Activated T-helper 2 cell treated with anti-CD3 and anti-CD28 coated beads, Interferon-gamma antibody, Interleukin-2, Interleukin-4, amounts not matched to agents 10 μg/mL and 5 μg/mL and 100 μg/mL, durations not matched to agents 14 hours and 24 hours and 36 hours (primary cell): ENCODE measurements at places on chromosomes 6 and 20.

GRCh38 chr6:116412270-116412669 lies 41.5 kb downstream of the DSE start:
- DNase-seq: no peak
- H3K27ac ChIP-seq: no peak overlapping the region
- H3K27me3 ChIP-seq: peaks cover 4% of the 10 kb centered on the region
- H3K4me3 ChIP-seq: no peak overlapping the region

DNA sequence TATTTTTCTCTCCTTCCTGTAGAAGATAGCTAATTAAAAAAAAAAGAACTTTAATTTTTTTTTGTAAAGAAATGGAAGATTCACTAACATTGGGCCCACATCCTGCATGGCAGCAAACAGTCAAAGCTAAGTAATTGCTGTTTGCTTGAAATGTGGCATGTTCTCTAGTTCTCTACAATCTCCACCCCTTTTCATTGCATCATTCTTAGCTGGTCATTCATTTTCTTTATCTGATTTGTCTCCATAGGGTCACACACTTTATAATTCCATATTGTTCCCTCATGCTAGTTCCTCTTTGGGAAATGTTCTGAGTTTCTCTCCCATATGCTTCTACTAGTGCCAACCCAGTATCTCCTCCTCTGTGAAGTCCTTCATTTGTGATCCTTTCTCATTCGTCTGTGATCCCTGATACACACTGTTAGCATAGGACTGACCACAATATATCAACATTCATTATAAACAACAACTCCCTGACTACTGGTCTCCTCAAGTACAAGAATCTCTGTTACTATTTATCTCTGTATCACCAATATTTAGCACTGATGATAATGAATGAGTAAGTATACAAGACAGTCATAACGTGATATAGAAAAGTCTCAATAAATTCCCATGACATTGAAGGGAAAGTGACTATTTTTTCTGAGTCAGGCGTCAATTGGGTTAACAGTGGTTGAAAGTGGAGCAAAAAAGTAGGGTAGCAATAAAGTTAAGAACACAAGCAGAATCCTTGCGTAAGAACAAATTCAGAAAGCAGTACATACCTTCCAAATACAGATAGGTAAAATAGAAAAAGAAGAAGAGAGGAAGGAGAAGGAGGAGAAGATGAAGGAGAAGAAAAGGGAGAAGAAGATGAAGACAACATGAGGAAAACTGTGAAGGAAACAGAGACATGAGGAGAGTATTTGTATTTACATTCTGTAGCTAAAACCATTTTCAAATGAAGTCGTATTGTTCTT lies 33.2 kb upstream of the MYB start:
- H3K36me3 ChIP-seq: peaks cover 32% of the 10 kb centered on the region
- peak overlapping the region; percentile 84 for H3K27ac ChIP-seq
- H3K4me1 ChIP-seq: peaks cover 55% of the 10 kb centered on the region
- no peaks in the 10 kb centered on the region for H3K27me3 ChIP-seq

- H3K4me3 ChIP-seq: no peak overlapping the region
- no peaks in the 10 kb centered on the region for H3K27me3 ChIP-seq
- H3K4me1 ChIP-seq: no peaks in the 10 kb centered on the region
- no peaks in the 10 kb centered on the region for H3K36me3 ChIP-seq
- DNase-seq: no peak
- H3K27ac ChIP-seq: no peak overlapping the region
Measured at GRCh38 chr6:112770308-112770707, 423.2 kb downstream of the RFPL4B start.

- H3K4me3 ChIP-seq: peak overlapping the region; percentile 96
- peak overlapping the region; percentile 100 for H3K27ac ChIP-seq
- peaks cover 19% of the 10 kb centered on the region for H3K36me3 ChIP-seq
- H3K27me3 ChIP-seq: no peaks in the 10 kb centered on the region
Measured at GRCh38 chr20:23349338-23350195, 1.0 kb upstream of the NXT1 start.

DNA sequence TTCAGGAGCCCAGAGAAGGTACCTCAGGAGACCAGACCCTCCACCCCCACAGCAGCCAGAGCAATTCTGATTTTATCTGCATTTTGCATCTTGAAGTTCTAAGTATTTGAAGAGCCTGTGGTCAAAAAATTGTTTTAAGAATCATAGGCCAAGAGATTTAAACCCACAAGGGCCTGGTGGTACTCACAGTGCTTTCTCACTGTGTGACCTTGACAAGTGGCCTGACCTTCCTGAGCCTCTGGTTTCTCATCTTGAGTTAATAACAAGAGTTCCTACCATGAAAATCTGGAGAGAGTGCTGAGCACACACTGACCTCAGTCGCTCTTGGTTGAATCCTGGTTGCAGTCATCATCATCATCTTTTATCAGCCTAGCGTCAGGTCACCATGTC lies 45.4 kb upstream of the ID1 start:
- DNase-seq: no peak
- H3K4me3 ChIP-seq: no peak overlapping the region
- no peaks in the 10 kb centered on the region for H3K27me3 ChIP-seq
- peaks cover 77% of the 10 kb centered on the region for H3K36me3 ChIP-seq

DNA sequence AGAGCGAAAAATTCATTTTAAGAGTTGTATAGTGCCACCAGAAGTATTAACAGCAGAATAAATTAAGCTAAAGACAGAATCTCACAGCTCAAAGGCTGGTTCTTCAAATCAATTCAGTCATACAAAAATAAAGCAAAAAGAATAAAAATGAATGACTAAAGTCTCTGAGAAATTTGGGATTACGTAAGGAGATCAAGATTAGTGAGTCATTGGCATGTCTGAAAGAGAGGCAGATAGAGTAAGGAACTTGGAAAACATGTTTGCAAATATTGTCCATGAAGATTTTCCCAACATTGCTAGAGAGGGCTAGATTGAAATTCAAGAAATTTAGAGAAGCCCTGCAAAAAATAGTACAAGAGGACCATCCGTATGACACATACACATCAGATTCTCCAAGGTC lies 1413.9 kb upstream of the ADGRB3 start:
- no peaks in the 10 kb centered on the region for H3K27me3 ChIP-seq
- DNase-seq: no peak
- H3K36me3 ChIP-seq: no peaks in the 10 kb centered on the region
- H3K4me3 ChIP-seq: no peak overlapping the region

GRCh38 chr20:33947709-33948295 lies 45.9 kb upstream of the RALY start:
- H3K4me1 ChIP-seq: no peaks in the 10 kb centered on the region
- peaks cover 6% of the 10 kb centered on the region for H3K27me3 ChIP-seq
- peak; percentile 30 for DNase-seq
- H3K4me3 ChIP-seq: no peak overlapping the region
- H3K36me3 ChIP-seq: no peaks in the 10 kb centered on the region

DNA sequence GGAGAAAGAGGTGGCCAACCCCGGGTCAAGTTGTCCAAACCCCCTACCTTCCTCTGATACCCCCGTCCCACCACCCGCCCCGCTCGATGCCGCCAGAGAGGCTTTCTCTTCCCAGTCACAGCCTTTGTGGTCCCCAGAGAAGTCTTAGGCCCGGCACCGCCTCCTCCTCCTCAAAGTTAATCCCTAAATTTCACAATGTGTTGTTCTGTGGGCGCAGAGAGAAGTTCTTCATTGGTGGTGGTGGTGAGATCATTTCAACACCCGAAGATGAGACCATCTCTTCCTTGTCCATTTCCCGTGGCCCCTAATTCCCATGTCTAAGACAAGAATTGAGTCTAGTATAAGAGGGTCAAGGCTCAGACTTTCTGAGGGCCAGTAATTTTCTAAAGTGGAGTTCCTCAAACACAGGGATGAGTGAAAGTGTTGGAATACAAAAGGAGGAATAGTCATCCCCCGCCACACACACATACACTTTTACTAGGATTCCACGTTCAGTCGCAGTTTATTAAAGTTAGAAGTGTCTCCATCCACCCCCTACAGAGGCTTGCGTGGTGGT lies 10.4 kb downstream of the TRIM31 start:
- peaks cover 28% of the 10 kb centered on the region for H3K4me1 ChIP-seq
- DNase-seq: no peak
- H3K36me3 ChIP-seq: peaks cover 4% of the 10 kb centered on the region

- no peak overlapping the region for H3K27ac ChIP-seq
- no peaks in the 10 kb centered on the region for H3K4me1 ChIP-seq
- no peak overlapping the region for H3K4me3 ChIP-seq
- no peaks in the 10 kb centered on the region for H3K27me3 ChIP-seq
- no peaks in the 10 kb centered on the region for H3K36me3 ChIP-seq
- no peak for DNase-seq
Measured at GRCh38 chr6:147546501-147547368, 38.2 kb downstream of the SAMD5 start.

DNA sequence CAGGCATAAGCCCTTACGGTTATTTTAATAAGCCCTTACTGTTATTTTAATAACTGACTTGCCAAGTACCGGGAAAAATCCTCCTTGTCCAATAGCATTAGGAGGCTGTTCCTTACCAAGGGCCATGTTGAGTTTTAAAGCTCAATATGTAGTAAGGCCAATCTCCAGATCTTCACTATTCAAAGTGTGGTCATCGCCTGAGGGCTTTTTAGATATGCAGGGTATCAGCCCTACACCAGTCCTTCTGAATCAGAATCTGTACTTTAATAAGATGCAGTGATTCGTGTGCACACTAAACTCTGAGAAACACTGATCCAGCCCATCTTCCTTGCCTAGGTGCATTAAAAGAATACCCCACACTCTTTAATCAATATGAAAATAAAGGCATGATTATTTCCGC lies 72.8 kb upstream of the ZNF133 start:
- no peaks in the 10 kb centered on the region for H3K36me3 ChIP-seq
- H3K27ac ChIP-seq: no peak overlapping the region
- no peak for DNase-seq
- H3K4me3 ChIP-seq: no peak overlapping the region
- H3K27me3 ChIP-seq: peaks cover 2% of the 10 kb centered on the region

GRCh38 chr6:9252799-9253198 lies 817.5 kb upstream of the SLC35B3 start:
- H3K36me3 ChIP-seq: no peaks in the 10 kb centered on the region
- no peak overlapping the region for H3K27ac ChIP-seq
- H3K4me3 ChIP-seq: no peak overlapping the region
- no peak for DNase-seq
- H3K27me3 ChIP-seq: no peaks in the 10 kb centered on the region

GRCh38 chr6:22929311-22929985 lies 360.1 kb downstream of the HDGFL1 start:
- H3K27ac ChIP-seq: no peak overlapping the region
- no peaks in the 10 kb centered on the region for H3K27me3 ChIP-seq
- H3K4me3 ChIP-seq: no peak overlapping the region

GRCh38 chr20:3013771-3014170 lies 29.7 kb upstream of the GNRH2 start:
- no peak for DNase-seq
- H3K4me3 ChIP-seq: no peak overlapping the region
- peaks cover 59% of the 10 kb centered on the region for H3K4me1 ChIP-seq
- peaks cover 61% of the 10 kb centered on the region for H3K36me3 ChIP-seq
- no peaks in the 10 kb centered on the region for H3K27me3 ChIP-seq

- H3K27ac ChIP-seq: no peak overlapping the region
- DNase-seq: no peak
- H3K4me1 ChIP-seq: no peaks in the 10 kb centered on the region
- no peaks in the 10 kb centered on the region for H3K36me3 ChIP-seq
- no peak overlapping the region for H3K4me3 ChIP-seq
- no peaks in the 10 kb centered on the region for H3K27me3 ChIP-seq
Measured at GRCh38 chr6:85130743-85131142, 319.1 kb upstream of the NT5E start.

DNA sequence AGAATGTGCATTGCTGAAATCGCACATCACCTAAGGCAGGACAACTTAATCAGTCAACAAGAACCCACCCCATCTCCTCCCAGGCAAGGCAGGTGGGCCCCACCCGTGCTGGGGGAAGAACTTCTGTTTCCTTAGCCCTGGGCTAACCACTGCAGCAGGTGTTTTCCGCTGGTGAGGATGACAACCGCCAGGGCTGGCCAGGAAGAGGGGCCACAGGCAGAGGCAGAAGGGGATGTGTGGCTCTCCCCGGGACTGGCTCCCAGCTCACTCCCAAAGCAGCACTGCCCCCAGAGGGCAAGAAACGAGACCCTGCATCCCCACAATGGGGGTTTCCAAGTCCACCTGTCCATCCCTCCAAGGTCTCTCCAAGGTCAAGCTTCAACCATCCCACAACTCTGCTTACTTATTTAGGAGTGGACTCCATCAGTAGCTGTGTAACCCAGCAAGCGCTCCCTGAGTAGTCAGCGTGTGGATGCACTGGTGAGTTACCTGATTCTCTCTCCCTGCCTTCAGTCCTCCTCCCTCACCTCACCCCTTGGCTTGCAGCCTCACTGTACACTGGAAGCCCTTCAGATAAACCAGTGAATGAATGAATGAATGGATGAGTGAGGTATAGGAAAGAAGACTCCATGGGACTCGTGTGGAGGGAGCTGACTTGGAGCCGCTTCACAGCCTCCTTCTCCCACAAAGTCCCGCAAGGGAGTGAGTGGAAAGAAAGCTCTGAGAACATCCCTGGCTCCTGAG lies 168.2 kb upstream of the CST7 start:
- no peak overlapping the region for H3K27ac ChIP-seq
- H3K36me3 ChIP-seq: no peaks in the 10 kb centered on the region
- H3K4me3 ChIP-seq: no peak overlapping the region
- H3K4me1 ChIP-seq: no peaks in the 10 kb centered on the region
- DNase-seq: no peak
- H3K27me3 ChIP-seq: peaks cover 16% of the 10 kb centered on the region

DNA sequence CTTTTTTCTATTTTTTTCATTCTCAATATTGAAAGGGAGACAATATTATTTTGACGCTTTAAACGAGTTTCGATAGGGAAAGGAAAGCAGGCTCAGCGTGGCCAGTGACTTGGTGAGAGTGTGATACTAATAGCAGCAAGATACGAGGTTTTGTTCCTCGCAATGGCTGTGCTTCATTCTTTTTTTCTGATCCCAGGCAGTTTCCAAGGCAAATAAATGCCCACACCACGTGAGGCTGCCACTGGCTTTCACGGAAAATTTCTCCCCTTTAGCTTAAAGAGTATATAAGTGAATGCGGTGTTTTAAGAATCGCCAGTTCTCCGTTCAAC lies 196.4 kb upstream of the ZNF184 start:
- DNase-seq: no peak
- no peaks in the 10 kb centered on the region for H3K36me3 ChIP-seq
- H3K27me3 ChIP-seq: peaks cover 58% of the 10 kb centered on the region

GRCh38 chr20:4216142-4216735 lies 200.9 kb upstream of the RNF24 start:
- no peak for DNase-seq
- no peaks in the 10 kb centered on the region for H3K36me3 ChIP-seq
- H3K27me3 ChIP-seq: peaks cover 12% of the 10 kb centered on the region
